ENCODE measurements at places on chromosomes 13 and 19.
A peak's percentile ranks its signal among the peaks of the same experiment; 100 is the strongest.

DNA sequence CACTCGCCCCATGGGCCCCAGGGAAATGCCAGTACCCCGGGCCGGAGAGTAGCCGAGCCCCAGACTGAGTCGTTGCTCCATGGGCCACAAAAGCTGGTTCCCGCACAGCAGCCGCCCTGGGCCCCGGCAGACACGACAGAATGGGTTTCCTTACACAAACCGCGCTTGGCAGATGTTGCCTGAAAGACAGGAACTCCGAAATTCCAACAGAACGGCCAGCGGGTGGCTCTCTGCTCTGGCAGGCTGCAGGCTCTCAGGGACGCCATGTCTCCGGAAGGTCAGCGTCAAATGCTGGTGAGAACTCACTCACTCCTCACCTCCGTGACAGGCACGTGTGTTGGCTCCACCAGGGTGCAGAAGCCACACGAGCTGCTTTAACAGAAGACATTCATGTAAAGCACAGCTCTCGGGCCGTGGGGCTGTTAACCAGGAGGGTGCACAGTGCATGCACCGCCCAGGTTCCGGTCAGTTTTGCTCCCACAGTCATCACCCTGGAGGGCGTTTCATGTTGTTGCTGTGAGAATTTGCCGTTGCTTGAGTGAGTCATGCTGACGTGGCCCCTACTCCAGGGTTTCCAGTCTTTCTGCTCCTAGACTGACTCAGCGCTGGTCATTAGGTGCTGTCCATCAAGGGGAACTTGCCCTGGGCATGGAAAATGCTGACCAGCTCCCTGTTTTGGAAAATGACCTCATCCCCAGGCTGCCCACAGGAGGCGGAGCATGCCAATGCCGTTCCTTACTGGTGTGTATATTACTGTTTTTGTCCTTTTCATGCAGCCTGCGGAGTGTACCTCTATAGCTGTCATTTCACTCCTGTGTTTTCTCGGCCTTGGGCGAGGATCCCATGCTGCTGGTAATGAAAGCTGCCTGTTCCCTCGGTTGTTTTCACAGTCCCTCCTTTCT is 44.8 kb downstream of the ANKRD10 start:
- DNase-seq = peak; percentile 91

DNA sequence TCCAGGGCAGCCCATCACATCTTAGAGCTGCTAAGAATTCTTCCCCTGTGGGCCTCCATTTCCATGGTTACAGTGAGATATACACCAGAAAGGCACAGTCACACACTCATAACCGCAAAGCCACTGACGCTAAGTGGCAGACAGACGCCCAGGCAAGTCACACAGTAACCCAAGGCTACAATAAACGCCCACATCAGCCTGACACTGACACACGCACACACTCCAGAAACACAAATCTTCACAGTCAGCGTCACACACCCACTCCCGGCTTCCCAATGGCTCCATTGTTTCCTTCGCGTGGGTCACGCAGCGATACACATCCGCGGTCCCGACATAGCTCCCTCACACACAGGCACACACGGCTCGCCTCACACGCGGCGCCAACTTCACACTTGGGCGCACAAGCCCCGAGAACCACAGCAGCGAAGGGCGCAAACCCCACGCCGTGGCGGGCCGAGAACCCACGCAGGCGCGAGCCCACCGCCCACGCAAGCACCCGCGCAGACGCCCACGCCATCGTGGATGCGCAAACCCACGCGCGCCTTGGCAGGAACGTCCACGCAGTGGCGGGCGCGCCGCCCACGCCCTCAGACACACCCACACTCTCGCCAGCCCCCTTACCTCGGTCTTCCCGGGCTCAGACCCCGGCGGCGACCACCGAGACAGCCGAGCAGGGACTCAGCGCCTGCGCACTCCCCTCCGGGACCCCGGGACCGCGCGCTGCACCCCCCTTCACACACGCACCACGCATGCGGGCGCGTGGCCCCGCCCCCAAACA is at the start of gene ZNF667:
Gene ZNF667, minus strand, starts transcription at position 695 of the 778 bp plus-strand sequence. CDS start 14,975 bp downstream, outside the sequence.
- DNase-seq = peak; percentile 69

GRCh38 chr13:27662738-27663470 is 41.2 kb downstream of the POLR1D start:
- DNase-seq = no peak

GRCh38 chr19:18478545-18479311 is 40.8 kb upstream of the ISYNA1 start:
- DNase-seq = peak; percentile 88

- no peak for DNase-seq
These were observed 683.4 kb downstream of the PCDH9 start for GRCh38 chr13:66546534-66547379.

DNA sequence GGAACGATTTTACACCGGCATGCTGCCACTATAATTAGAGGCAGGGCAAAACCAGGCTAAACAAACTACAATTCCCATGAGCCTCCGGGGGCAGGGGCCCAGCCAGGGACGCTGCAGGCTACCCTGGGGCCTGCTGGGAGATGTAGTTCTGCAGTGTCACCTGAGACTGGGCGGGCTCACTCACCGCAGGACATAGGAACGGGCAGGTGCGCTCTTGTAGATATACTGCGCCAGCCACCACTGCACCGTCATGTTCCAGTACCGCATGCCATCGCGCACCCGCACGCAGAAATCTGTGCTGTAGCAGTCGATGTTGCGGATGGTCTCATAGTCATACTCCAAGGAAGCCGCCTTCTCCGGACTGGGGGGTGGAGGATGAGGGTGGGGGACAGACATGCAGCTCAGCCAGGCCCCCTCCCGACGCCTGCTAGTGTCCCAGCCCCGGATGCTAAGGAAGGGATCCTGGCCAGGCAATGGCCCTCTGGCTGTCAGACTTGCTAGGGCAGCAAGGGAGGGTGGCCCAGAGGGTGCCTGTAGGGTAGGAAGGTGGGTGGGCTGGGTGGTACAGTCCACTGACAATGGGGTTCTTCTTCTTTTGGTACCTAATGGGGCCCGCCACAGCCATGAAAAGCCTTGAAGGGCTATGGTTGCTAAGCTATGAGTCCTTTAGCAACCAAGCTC is 5.8 kb upstream of the TMC4 start:
- no peak for DNase-seq

Data from muscle of leg (tissue), 16 donors.